ENCODE measurements at places on chromosomes 4 and X. TPM values are rescaled to one million over a fixed set of nuclear protein-coding genes. Genes with fewer than 3 reads are reported as not detected.

Gene CLTRN
- 1.6 TPM for polyA plus RNA-seq

Gene PDGFC
- 17.2 TPM for polyA plus RNA-seq

Gene VCX3A
- not detected for polyA plus RNA-seq

Gene DDX53
- polyA plus RNA-seq: not detected

Gene ESX1
- polyA plus RNA-seq: not detected

Gene PLAC1
- polyA plus RNA-seq: not detected

Gene OCIAD1
- 91.9 TPM for polyA plus RNA-seq

Gene GATA1
- polyA plus RNA-seq: not detected

Gene BOD1L1
- 20.9 TPM for polyA plus RNA-seq

Gene PLP1
- 3.0 TPM for polyA plus RNA-seq

Gene PARM1
- 9.5 TPM for polyA plus RNA-seq

Gene PHF8
- 11.4 TPM for polyA plus RNA-seq

Gene CXorf51B
- polyA plus RNA-seq: not detected

Gene APLN
- 2.3 TPM for polyA plus RNA-seq

Gene HMGN5
- polyA plus RNA-seq: 27.0 TPM

Gene TLR2
- 19.2 TPM for polyA plus RNA-seq

Gene ARMCX4
- 5.3 TPM for polyA plus RNA-seq

Data from adipose tissue (tissue), 3 donors.